ENCODE measurements at places on chromosomes 13 and 19. TPM values are rescaled to one million over a fixed set of nuclear protein-coding genes. Genes with fewer than 3 reads are reported as not detected.

The FPR3 gene
- under 0.01 TPM for total RNA-seq

- DNase-seq: no peak
Measured at GRCh38 chr13:22861958-22862466, 318.8 kb upstream of the SGCG start.

The DMKN gene
- total RNA-seq: 29.3 TPM

- no peak for DNase-seq
Measured at GRCh38 chr19:41920882-41921576, 7.2 kb downstream of the ERFL start.

DNA sequence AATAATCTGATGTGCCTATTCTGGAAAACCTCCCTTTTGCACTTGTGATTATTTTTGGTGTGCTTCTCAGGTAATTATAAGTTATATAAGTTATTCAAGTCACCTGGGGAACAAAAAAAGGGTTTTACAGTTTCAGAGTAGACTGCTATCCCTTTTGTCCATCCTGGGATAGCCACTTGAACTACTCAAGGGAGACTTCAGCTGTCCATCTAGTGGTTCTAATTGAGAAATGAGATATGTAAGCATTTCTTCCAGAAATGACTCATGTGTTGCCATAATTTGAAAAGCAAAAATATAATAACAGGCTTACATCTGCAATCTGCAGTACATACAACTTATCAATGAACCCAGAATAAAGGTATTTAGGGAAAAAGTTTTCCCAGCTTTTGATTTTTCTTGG is 20.4 kb downstream of the UBL3 start:
- no peak for DNase-seq

DNA sequence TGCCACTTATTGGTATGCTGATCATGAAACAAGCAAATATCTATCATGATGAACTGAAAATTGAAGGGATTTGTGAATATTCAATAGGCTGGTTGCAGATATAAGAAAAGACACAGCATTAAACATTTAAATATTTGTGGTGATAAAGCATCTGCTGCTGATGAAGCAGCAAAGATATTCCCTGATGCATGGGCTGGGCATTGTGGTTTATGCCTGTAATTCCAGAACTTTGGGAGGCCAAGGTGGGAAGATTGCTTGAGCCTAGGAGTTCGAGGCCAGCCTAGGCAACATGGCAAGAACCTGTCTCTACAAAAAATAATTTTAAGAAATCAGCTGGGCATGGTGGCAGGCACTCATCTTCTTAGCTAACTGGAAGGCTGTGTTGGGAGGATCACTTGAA is 54.5 kb downstream of the GPR180 start:
- DNase-seq: peak; percentile 5

DNA sequence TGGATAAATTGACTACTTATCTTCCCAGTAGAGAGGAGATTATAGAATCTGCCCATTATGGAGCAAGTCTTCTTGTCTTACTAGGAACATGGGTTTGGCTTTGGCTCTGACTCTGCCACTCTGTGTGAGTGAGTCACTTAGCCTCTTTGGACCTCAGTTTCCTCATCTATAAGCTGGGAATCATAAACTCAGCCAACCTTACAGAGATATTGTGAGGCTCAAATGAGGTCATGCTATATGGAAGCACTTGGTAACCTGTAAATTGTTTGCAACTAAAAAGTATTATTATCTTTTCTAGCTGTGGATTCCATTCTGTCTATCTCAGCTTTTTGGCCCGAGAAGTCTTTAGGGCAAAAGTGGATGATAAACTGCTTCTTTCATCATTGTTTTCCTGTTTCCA is 186.8 kb upstream of the TSC22D1 start:
- no peak for DNase-seq

DNA sequence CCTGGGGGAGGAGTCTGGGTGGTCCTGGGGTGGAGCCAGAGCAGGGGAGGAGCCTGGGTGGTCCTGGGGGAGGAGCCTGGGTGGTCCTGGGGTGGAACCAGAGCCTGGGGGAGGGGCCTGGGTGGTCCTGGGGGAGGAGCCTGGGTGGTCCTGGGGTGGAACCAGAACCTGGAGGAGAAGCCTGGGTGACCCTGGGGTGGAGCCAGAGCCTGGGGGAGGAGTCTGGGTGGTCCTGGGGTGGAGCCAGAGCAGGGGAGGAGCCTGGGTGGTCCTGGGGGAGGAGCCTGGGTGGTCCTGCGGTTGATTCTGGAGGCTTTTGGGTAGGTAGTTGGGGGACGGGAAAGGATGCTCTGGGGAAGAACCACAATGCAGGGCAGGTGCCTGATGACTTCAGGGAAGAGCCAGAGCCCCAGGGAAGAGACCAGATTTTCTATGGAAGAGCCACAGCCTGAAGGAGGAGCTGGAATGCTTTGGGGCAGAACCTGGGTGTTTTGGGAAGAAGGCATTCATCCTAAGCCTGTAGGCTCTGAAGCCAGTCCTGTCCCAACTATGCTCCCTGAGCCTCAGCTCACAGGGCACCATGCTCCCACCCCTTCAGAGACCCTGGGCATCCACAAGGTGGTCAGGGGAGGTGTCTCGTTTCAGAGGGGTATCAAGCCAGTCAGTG is 15.0 kb downstream of the MRPS12 start:
- no peak for DNase-seq

- no peak for DNase-seq
Measured at GRCh38 chr13:87356314-87356713, 314.9 kb upstream of the SLITRK5 start.

DNA sequence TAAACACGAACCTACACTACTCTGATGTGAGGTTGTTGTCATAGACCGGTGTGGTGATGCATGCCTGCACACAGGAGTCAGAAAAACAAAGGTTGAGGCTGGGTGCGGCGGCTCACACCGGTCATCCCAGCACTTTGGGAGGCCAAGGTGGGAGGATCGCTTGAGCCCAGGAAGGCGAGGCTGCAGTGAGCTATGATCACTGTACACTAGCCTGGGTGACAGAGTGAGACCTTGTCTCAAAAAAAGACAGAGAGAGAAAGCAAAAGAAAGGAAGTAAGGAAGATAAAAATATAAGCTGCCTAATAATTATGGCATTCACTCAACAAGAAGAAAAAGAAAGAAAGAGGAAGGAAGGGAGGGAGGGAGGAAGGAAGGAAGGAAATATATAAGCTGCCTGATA is 9.3 kb downstream of the GP6 start:
- DNase-seq: no peak

DNA sequence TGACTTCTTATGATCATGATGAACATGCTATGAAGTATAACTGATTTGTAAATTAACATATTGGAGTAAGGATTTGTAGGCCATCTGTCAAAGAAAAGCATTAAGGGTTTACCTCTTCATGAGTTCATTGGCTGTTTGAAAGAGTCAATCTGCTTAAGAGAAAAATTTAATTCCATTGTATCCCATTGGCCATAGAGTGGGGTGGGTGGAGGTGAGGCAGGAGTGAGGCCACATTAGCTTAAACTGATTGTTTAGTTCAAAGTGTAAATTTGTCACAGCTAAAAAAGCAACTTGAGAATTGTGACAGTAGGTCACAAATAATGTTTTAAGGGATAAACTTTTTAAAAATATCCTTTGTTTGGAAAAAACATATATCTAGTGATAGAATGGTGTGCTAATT is 11.4 kb downstream of the GPR180 start:
- no peak for DNase-seq

GRCh38 chr13:34108410-34108809 is 290.5 kb downstream of the RFC3 start:
- DNase-seq: no peak

The GAPDHS gene
- not detected for total RNA-seq

DNA sequence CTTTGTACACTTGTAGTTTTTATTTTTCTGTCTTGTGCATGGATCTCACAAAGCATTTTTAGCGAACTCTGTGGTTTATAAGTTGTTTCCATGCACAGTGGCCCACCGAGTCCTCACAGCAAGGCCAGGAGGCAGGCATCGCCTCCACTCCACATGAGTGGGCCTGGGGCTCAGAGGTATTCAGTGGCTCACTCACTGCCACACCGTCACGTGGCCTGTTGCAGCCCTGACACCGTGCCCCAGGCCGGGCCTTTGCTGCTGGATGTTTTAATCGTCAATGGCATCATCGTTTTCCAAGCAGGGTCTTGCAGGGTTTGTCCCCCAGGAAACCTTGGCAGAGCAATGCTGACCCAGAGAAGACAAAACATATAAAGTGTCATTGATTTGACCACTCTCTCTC is 59.8 kb downstream of the SPACA7 start:
- DNase-seq: no peak

DNA sequence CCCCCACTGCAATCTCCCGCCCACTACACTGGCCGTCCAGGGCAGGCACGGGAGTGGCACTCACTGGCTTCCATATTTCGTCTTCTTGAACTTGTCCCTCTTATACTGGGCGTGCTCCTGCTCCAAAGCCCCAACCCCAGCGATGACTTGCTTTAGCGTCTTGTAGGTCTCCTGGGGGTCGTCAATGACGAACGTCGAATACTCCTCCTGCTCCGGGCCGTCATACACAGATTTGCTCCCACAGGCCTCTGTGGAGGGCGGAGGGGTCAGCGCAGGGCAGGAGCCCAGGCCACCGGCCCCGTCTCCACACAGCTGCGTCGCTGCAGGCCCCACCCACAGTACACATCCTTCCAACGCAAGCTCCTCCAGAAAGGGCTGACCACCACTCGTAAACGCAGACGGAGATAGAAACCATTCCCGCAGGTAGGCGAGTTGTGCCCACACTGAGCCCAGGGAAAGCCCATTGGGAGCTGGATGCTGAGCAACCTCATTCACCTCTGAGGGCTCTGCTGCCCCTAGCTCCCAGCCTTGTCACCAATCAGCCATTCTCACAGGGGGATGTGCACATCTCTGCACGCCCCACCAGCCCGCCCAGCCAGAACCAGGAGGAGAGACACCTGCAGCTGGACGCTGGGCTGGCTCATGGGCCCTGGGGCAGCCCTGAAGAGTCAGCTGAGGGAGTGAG is 7.9 kb upstream of the C13orf46 start:
- no peak for DNase-seq

DNA sequence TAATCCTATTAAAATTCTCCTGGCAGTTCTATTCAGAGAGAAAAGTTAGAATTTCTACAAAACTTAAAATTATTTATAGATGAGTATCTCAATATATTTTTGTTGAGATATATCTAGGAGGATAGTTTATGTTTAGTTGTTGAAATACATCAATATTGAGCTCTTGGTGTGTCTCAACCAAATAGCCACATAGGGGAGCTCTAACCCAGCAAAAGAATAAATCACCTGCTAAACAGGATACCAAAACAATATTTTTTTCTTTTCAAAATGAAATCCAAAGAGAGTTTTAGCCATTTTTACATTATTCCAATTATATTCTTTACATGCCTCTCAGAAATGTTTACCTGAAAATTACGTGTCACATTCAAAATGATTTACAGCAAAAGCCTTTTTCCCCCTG is 954.7 kb downstream of the SLITRK6 start:
- DNase-seq: peak; percentile 26

- peak; percentile 49 for DNase-seq
Measured at GRCh38 chr19:49113762-49114629, at the start of gene LIN7B. Gene LIN7B (plus strand): TSS chr19:49114370. CDS start chr19:49114405, 35 bp downstream.

- no peak for DNase-seq
Measured at GRCh38 chr13:110419381-110419791, 112.3 kb downstream of the COL4A2 start.

The ZNF121 gene
- 53.3 TPM for total RNA-seq

The PSG6 gene
- 0.17 TPM for total RNA-seq

- no peak for DNase-seq
Measured at GRCh38 chr19:2509096-2509495, 33.2 kb downstream of the GADD45B start.

- DNase-seq: no peak
Measured at GRCh38 chr19:56312787-56313657, 1.6 kb downstream of the ZSCAN5A start.

The VSIG10L gene
- total RNA-seq: 0.26 TPM

DNA sequence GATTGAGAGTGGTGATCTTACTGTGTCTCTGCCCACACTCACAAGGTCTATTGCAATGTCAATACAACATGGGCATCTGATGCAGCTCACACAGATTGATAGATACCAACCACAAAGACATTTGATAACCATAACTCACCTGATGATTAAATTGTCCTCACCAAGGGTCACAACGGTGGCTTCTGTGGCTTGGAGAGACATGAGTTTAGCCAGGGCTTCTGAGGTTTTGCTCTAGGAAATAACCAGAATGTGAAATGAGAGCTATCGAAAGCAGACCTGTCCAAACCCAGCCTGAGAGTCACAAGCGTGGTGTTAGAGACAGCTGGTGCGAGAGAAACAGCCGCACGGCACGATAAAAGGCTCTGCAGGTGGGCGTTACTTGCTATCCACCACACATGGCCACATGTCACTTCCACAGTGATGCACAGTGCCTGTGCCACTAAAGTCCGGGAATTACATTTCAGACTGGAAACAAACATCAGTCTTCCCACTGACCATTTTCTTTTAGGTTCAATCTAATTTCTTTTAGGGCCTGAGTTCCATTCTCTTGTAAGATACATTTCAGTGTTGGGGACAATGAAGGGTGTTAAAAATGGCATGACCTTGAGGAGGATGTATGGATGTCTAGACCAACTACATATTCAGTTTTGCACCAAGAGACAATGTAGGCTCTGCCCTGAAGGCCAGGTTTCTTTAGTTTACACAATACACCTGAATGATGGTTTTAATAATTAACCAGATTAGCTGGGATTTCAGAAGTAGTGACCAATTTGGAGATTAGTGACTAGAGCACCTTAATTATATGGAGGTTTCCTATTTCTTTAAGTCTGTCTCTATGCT is 53.7 kb downstream of the ATP7B start:
- DNase-seq: no peak

The KLK3 gene
- not detected for total RNA-seq

The LILRB5 gene
- not detected for total RNA-seq

The ADGRL1 gene
- 3.1 TPM for total RNA-seq

The ZNF709 gene
- 4.8 TPM for total RNA-seq

The PGLYRP2 gene
- not detected for total RNA-seq

The KLK4 gene
- total RNA-seq: not detected

DNA sequence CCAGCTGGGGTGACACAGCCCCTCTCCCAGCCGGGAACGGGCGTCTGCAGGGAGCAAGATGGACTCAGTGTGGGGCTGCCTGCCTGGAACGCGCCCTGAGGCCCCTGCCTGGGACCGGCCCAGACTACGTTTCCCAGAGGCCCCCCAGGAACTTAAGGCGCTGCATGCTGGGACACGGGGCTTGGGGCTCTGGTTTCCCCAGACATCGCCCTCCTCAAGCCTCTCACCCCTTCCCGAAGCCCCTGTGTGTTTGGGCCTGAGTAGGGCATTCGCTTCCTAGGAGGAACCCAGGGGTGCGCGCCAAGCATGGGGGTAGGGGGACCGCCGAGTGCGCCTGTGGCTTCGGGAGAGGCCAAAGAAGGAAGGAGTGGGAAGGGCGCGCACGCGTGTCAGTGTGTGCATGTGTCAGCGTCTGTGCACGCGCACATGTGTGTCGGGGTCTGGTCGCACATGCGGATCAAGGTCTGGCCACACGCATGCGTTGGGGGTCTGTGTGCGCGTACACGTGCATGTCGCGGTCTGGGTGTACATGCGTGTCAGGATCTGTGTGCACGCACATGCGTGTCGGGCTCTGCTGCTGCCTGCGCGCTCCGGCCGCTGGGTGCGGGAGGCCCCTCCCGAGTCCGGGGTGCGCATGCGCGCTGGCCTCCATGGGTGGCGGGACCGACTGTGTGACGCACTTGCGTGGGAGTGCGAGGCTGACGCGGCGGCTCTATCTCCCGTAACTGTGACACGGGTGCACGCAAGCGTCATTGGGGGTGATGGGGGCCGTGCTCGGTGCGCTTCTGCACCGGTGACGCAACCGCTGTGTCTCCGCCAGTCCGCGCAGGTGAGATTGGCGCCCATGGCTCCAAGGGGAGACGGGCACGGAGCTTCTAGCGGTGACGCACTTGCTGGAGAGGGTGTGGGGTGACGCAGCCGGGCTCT is 16.2 kb downstream of the ZNF331 start:
- peak; percentile 85 for DNase-seq

All from fibroblast of lung (primary cell).